NCI-H2171 (cell line): ENCODE measurements at places on chromosomes 11 and 22.
A peak's percentile ranks its signal among the peaks of the same experiment; 100 is the strongest.

DNA sequence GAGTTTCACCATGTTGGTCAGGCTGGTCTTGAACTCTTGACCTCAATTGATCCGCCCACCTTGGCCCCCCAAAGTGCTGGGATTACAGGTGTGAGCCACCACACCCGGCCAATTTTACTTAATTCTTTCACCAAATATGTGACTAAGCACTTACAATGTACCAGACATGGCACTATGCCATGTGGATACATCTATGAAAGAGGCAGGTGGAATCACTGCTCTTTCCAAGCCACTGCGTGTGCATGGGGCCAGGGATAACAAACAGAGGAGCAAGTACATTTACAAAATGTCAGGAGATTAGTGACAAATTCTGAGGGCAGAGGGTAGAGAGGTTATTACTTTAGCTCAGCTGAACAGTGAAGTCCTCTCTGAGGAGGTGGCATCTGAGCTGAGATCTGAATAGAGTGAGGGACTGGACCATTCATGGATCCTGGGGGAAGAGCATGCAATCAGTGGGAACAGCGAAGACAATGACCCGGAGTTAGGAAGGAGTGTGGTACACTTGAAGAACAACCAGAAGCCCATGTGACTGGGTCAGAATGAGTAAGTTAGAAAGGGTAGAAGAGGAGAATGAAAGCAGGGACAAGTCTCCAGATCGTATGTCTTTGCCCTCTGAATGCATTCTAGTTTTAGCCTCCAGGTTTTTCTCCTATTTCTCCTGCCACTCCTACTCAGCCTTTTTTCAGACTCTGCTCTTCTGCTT, 38.3 kb upstream of the GRAMD1B start:
- no peak for DNase-seq

DNA sequence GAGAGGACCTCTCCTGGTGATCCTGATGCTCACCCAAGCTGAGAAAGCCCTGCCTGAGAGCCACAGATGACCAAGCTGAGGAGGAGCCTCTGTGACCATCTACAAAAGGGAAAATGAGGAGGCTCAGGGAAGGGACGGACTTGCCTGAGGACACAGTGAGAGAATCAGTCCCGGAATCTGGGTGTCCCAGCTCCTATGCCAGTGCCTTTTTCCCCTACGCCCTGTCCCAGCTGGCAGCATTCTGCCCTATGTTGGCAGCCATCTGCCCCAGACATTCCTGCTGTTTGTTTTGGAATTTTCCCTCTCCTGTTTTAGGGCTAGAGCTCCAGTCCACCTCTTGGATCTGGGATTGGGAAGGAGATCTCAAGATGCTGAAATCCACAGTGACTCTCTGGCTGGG, 54.6 kb downstream of the C11orf58 start:
- no peak for DNase-seq

GRCh38 chr22:43236411-43237166, 49.7 kb upstream of the TTLL12 start:
- DNase-seq: no peak

- DNase-seq: no peak
Observed at GRCh38 chr11:69307421-69307820, 13.5 kb downstream of the MYEOV start.

DNA sequence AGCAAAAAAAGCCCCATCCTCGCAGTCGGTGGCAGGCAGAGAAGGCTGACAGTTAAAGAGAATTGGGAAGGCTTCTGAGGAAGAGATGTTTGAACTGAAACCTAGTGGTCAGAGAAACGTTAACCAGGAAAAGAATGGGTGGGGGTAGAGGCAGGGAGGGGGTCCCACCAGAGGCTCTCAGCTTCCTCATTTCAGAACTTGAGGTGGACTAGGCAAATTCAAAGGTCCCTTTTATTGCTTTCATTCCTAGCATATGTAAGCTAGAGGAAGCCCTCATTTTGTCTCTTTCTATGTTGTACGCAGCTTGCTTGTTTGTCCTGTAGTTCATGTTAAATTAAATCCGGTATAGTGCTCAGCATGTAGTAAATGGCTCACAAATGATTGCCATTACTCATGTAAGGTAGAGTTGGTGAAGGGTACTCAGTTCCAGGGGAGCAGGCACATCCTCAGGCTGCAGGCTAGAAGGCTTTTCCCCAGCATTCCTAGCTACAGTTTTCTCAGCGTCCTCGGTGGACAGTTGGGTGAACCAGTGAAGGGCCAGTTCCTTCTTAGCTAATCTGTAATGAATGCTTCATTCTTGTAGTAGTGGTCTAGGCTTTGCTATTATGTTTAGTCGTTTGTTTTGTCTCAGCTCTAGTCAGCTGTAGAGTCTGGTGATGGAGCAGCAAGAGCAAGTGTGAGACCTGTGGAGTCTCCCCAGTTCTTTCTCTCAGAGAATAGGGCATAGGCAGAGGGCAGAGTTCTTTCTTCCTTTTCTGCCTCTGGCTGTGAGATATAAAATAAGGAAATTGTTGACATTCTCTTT, 58.6 kb downstream of the UVRAG start:
- DNase-seq: no peak

DNA sequence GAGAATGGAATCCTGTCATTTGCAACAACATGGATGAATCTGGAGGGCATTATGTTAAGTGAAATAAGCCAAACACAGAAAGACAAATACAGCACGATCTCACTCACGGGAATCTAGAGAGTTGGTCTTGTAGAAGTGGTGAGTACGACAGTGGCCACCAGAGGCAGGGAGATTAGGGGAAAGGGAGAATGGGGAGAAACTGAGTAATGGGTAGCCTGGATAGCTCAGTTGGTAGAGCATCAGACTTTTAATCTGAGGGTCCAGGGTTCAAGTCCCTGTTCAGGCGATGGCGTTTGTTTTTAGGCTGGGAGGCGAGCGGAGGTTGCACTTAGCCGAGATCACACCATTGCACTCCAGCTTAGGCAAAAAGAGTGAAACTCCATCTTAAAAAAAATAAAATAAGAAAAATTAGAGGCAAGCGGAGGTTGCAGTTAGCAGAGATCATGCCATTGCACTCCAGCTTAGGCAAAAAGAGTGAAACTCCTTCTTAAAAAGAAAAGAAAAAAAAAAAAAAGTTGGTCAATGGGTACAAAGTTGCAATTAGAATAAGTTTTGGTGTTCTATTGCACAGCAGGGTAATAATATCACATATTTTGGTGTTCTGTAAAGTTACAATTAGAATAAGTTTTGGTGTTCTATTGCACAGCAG, 95.7 kb upstream of the UBASH3B start:
- DNase-seq: no peak

- DNase-seq: no peak
Observed at GRCh38 chr11:21711341-21711740, 481.5 kb upstream of the ANO5 start.

GRCh38 chr22:30627471-30627870, 8.1 kb upstream of the SLC35E4 start:
- no peak for DNase-seq

GRCh38 chr11:121643479-121644186, 190.9 kb upstream of the SORL1-AS1 start:
- DNase-seq: no peak

DNA sequence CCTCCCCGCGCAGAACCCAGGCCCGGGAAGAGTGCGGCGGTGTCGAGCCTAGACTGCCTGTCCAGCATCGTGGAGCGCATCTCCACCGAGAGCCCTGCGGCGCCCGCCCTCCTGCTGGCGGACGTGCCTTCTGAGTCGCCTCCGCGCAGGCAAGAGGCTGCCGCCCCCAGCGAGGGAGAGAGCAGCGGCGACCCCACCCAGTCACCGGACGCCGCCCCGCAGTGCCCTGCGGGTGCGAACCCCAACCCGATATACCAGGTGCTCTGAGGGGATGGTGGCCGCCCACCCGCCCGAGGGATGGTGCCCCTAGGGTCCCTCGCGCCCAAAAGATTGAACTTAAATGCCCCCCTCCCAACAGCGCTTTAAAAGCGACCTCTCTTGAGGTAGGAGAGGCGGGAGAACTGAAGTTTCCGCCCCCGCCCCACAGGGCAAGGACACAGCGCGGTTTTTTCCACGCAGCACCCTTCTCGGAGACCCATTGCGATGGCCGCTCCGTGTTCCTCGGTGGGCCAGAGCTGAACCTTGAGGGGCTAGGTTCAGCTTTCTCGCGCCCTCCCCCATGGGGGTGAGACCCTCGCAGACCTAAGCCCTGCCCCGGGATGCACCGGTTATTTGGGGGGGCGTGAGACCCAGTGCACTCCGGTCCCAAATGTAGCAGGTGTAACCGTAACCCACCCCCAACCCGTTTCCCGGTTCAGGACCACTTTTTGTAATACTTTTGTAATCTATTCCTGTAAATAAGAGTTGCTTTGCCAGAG, 2.0 kb downstream of the MYOD1 start:
- no peak for DNase-seq

GRCh38 chr11:92304271-92304670, 79.7 kb downstream of the FAT3 start:
- no peak for DNase-seq

- no peak for DNase-seq
Observed at GRCh38 chr11:47067401-47067800, 109.3 kb downstream of the ARFGAP2 start.

GRCh38 chr11:74929431-74930363, 19.2 kb downstream of the XRRA1 start:
- DNase-seq: peak; percentile 29

GRCh38 chr22:46106279-46107022, 43.9 kb upstream of the PPARA start:
- DNase-seq: no peak

GRCh38 chr11:72132646-72133045, 2.9 kb upstream of the FOLR3 start:
- no peak for DNase-seq

DNA sequence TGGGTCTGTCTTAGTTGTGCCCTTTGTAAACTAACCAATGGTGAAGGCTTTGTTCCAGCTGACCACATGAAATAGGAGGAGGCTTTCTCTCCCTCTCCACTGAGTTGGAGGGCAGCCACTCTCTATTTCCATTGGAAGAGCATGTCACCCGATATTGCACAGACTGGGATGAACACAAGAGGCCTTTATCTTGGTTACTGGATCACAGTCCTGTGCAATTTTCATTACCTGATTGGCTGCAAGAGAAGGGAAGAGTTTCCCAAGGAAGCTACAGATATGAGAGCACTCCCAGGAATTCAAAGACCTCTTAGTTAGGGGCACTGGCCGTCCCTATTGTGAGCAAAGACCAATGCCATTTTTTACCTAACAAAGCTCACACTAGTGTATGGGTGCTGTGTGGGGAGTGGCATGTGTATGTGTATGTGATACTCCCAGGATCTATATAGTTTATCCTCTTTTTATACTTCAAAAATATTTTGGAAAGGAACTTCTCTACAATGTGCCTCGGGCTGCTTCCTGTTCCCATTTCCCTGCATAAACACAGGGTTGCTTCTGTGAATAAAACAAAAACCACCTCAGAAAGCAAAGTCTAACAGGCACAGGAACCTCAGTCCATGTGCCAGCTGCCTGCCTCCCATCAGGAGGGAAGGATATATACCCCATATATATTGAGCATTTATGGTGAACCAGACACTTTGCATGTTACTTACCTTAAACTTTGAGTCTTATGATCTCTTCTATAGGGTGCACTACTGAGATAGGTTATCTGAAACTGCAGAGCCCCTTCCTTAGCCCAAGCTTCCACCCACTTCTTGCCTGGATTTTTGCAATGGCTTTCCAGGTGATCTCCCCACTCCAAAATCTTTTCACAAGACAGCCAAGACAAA, 126.5 kb downstream of the RASSF10 start:
- DNase-seq: no peak

GRCh38 chr11:19872512-19873145, 160.0 kb downstream of the NAV2 start:
- DNase-seq: peak; percentile 39

GRCh38 chr22:26527574-26528465, 15.5 kb upstream of the TFIP11 start:
- no peak for DNase-seq

GRCh38 chr11:122721201-122721963, 65.9 kb downstream of the UBASH3B start:
- DNase-seq: no peak

GRCh38 chr11:110293389-110293788, 3.0 kb downstream of the RDX start:
- no peak for DNase-seq

- no peak for DNase-seq
Observed at GRCh38 chr11:287821-288477, 977 bp upstream of the PGGHG start.

DNA sequence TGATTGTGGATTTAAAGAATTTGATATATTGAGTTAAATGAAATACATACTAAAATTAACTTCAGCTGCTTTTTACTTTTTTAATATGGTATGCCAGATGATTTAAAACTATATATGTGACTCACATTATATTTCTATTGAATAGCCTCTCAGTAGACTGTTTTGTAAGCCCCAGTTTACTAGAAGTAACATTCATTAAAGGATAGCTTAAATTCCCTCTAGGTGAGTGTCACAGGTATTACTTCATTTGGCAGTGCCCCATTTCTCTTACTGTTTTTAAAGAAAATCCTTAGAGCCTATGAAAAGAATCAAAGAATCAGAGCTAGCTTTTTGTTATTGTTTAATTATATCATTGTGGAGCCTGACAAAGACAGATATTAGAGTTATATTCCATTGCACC, 48.6 kb downstream of the ZC3H12C start:
- no peak for DNase-seq

DNA sequence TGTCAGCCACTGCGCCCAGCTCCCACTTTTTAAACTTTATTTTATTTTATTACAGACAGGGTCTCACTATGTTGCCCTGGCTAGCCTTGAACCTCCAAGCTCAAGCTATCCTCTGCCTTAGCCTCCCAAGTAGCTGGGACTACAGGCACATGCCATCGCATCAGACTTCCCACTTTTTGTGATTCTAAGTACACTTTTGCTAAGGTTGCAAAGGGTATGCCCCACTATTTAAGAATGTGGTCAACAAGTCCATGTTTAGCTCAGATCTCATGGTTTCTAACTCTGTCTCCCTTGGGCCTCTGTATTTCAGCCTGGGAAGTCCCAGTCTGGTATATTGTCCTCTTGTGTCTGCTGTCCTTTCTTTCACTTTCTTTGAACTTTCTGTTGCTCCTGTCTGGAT, 35.3 kb downstream of the EXPH5 start:
- DNase-seq: no peak

DNA sequence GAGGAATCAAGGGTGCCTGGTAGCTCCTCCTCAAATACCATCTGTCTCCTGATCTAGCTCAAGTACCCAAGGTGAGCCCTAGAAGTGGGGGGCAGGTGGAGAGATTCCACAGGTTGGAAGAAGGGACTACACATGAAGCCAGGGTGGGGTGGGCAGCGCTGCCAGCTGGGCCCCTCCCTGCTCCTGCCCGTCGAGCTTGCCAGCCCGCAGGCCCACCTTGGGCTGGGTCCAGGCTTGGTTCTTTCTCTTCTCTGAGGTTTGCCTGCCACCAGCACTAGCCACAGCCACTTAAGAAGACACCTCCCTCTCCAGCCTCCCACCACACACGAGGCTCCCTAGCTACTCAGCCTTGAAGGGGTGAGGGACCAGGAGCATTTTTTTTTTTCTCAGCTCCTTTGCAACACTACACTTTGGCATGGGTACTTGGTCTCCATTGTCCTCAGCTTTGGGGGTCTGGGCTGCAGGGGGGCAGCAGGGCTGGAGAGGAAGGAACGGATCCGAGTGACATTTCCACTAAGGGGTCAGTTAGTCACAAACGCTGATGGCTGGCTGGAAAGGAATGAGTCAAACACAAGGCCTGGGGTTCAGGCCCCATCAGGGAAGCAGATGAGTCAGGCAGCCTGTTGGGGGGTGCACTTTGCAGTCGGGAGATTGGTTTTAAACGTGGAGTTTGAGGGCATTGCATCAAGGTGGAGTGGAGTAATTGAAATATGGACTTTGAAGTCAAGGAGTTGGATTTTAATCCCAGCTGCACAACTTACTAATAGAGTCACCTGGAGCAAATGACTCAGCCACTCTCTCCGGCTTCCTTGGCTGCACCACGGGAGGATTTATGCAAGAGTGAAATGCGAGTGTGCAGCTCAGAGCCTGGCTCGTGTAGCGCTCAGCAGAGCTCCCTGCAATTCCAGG, 7.4 kb upstream of the NPTXR start:
- no peak for DNase-seq
